Adrenal gland (tissue), 19 donors: ENCODE measurements at places on chromosomes 16 and 17.
A peak's percentile ranks its signal among the peaks of the same experiment; 100 is the strongest.

GRCh38 chr17:62658136-62658920 is 30.9 kb downstream of the MRC2 start:
- DNase-seq, result no peak

GRCh38 chr16:86508947-86509758 is 1.2 kb upstream of the FOXF1 start:
- no peak for DNase-seq

- no peak for DNase-seq
Measured at GRCh38 chr17:38420518-38420917, 7.7 kb upstream of the ARHGAP23 start.

- no peak for DNase-seq
Measured at GRCh38 chr17:69505740-69506139, 91.2 kb downstream of the MAP2K6 start.

DNA sequence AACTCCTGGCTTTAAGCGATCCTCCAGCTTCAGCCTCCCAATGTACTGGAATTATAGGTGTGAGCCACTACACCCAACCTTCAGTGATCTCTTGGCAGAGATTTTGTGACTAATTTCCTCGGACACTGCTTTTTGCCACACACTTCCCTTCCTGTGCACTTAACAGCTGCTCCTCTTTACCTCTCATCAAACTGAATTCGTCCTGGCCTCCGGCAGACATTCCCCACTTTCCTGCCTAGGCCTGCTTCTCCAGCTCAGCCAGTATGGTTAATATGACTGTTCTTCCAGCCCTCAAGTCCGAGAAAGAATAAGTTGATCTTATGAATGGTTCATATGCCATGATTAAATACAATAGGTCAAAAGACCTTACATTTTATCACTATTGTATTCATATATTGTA is 69.0 kb upstream of the MTMR4 start:
- DNase-seq, result no peak

GRCh38 chr16:5054876-5055865 is 10.6 kb downstream of the C16orf89 start:
- no peak for DNase-seq

DNA sequence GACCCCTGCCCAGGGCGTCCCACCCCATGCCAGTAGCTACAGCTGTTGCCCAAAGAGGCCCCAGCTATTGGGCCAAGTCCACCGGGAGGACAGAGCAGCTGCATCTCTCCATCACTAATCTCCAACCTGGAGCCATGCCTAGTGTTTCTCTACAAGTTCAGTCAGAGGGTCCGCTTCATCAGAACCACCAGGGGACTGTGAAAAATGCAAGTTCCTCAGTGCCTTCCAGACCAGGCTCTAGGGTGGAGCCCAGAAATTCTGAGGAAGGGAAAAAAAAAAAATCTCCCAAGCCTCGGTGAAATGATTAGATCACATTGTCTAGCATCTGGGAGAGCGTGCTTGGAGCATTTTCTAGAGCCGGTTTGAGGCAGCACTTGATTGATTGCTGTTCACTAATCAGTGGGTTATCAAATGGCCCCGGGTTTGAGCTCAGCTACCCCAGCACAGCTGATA is 22.4 kb upstream of the HERPUD1 start:
- no peak for DNase-seq

DNA sequence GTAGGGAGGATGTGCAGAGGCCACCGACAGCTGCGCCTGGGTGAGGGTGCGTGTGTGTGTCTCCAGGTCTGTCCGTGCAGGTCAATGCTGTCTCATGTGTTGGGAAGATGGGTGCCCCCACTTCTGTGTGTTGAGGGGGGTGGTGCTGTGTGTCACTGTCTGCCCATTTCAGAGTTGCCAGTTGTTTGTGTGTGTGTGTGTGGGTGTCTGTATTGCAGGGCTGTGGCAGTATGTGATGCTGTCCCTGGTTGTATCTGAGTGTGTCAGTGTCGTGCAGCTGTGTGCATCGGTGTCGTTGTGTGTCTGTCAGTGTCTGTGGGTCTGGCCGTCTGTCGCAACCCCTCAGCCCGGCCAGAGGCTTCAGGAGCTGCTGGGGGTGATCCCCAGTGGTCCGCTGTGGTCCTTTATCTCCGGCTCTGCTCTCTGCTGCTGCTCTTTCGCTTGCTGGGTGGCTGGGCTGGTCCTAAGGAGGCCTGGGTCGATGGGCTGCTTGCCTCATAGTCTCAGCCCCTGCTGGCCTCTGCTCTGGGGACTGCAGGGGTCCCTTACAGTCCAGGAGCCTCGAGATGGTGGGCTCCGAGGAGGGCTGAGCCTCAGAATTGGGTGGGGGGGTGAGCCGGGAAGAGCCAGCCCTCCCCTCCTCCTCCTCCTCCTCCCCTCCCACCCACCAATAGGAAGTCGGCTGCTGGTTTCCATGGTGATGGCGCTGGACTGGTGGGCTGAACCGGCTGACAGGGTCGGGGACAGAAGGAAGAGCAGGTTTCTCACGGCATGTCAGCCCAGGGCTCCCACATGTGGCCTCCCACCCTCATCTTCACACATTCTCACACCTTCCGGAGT is at the start of gene TSPOAP1:
Gene TSPOAP1, minus strand, starts transcription at position 601 of the 840 bp plus-strand sequence. CDS start 875 bp downstream, outside the sequence.
- no peak for DNase-seq

GRCh38 chr16:20348365-20349185 is 3.9 kb downstream of the UMOD start:
- no peak for DNase-seq

DNA sequence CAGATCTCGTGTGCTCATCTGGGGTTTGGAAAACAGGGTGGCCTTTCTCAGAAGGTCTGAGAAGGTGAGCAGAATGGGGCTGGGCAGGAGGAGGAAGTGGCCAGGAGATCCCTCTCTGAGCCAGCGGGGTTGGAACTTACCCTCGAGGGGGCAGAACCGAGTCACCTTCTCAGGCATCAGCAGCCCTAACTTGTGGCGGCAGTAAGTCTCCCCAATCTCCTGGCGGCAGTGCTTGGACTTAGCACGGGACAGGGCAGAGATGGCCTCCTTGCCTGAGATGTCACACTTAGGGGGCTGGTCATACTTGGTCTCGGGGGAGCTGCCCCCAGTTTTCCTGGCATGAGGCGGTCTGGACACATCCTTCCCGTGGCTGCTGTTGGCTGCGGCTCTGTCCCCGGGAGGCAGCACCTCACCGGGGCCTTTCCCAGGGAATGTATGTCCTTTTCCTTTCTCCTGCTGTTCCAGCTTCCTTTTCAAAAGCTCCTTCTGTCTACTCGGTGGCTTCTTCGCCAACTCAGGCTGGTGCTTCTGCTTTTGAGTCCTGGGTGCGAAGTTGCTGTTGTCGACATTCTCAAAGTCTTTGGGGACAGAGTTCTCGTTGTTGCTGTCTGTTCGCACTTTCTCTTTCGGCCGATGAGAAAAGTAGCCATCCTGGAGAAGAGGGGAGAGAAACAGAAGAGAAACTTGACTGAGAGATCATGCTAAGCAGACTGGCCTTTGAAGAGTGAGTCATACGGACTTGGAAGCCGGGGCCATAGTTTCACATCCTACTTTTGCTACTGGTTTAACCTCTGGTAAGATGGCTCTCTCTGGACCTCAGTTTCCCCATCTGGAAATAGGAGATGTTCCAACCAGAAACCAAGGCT is 211.7 kb downstream of the XYLT1 start:
- no peak for DNase-seq

- DNase-seq, result peak; percentile 88
Measured at GRCh38 chr17:17781591-17782496, 54.9 kb downstream of the SREBF1 start.

DNA sequence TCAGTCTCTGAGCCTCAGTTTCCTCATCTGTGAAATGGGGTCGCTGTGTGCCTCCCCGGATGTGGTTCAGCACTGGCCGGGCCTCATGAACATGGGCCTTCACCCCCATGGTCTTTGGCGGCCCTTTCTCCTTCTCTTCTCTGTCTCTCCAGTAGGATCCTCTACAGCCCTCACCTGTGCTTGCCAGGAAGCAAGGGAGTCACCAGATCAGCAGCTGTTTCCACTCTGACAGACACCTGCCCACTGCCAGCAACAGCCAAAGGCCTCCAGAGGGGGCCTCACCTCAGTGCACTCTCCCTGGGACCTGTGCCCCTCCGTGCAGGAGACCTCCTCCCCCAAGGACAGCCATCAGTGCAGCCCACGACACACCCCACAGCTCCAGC is 89.4 kb downstream of the C16orf78 start:
- no peak for DNase-seq

GRCh38 chr16:71853413-71853812 is 7.6 kb downstream of the ATXN1L start:
- no peak for DNase-seq

DNA sequence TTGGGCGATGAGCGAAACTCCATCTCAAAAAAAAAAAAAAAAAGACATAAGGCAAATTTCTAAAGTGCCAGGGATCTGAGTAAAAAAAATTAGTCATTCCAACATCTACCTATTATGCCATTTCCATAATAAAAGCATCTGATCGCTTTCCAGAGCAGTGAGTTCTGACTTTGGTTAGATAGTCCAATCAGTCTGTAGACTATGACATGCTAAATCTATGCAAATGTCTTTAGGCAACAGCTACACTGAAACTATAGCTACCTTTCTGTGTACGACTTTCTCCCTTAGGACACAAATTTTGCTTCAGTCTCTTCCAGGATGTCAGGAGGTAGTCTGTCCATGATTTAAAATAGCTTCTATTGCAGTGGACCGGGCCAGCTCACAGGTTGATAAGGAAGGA is 58.9 kb upstream of the ARHGAP44 start:
- no peak for DNase-seq

DNA sequence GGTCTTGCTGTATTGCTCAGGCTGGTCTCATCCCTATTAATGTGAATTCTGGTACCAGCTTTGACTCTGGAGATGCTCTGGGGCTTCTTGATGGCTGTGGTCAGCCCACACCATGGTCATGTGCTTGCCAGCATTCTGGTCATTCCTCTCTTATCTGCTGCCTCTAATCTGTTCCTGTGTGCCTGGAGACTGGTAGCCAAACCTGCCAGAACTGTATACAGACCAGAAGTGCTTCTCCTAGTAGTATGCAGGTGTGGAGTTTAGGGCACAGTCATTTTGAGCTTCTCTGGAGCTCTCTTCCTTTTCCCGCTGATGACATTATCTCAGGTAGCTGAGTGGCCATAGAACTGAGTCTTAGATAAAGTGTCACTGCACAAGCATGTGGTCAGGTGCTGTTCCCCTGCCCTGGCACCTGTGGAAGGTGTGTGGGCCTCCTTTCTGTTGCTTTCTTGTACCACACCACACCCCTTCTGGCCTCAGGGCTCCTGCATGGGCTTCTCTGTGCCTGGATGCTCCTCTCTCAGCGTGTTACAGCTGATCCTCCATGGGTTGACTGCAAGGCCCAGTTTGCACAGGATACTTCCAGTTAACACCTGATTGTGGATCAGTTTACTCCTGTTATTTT is 162.7 kb downstream of the SPECC1 start:
- no peak for DNase-seq

DNA sequence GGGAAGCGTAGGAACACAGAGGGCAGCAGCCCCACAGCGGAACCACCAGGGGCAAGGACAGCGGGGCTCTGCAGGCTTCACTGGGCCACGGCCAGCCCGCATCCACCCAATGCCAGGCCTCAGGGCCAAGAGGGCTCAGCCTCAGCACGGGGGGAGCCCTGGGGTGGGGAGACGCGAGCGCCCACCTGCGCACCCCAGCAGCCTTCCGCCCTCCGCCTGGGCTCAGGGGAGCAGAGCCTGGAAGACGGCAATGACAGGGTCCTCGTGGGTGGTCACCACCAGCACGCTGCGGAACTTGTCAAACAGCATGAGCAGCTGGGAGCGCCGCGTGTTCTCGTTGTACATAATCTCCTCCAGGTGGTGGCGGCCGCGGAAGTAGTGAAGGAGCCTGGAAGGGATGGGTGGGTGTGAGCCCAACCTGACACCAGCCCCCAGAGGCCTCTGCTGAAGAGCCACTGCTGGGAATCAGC is 8.5 kb downstream of the MPG start:
- no peak for DNase-seq

- no peak for DNase-seq
Measured at GRCh38 chr16:8796469-8797363, 723 bp downstream of the TMEM186 start.

GRCh38 chr16:10040136-10041080 is 141.8 kb downstream of the GRIN2A start:
- no peak for DNase-seq
